ENCODE measurements at places on chromosomes 2 and 18.

GRCh38 chr2:12066986-12067385 is 320.6 kb downstream of the LPIN1 start:
- DNase-seq, result no peak

DNA sequence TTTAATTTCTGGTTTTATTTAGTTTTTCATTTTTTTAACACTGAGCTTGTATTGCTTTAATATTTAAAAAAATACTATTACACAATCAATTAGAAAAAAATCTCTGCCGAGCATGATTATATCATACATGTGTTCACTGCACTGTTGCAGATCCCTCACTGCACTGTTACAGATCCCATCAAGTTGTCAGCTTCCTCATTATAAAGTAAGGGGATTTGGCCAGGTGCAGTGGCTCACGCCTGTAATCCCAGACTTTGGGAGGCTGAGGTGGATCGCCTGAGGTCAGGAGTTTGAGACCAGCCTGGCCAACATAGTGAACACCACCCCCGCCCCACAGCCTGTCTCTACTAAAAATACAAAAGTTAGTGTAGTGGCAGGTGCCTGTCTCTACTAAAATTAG is 33.0 kb upstream of the METTL21A start:
- no peak for DNase-seq

GRCh38 chr18:68426731-68427315 is 288.1 kb downstream of the TMX3 start:
- DNase-seq, result no peak

- DNase-seq, result no peak
These were observed 57.3 kb upstream of the ALPP start for GRCh38 chr2:232321156-232321816.

DNA sequence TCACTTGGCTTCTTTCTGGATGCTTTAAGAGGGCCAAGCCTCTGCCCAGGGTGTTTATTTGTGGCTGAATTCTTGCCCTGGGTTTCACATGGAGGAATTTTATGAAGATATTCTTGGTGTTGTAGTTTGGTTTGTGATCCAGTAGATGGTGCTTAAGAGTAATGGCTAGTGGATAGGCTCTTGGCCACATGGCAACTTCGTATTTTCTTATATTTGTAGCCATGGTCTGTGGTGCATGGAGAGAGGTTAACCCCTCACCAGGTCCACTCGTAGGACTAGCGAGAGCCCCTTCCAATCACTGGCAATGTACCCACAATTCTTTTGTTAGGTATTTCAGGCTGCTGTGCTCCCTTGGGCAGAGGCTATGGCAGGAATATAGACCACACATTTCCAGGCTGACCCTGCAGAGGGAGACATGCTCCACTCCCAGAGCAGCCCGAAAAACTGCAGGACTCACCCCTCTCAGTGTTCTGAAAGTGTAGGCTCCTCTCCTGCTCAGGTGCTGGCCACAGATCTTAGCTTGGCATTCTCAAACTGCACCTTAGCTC is 582.1 kb upstream of the SETBP1 start:
- DNase-seq, result peak; percentile 58

GRCh38 chr2:162172802-162173370 is 20.8 kb upstream of the GCG start:
- DNase-seq, result peak; percentile 4

- DNase-seq, result no peak
These were observed 60.9 kb downstream of the LDLRAD4 start for GRCh38 chr18:13279181-13280069.

- DNase-seq, result peak; percentile 93
These were observed 2.0 kb downstream of the PPP4R1 start for GRCh38 chr18:9612215-9612830.

GRCh38 chr2:33131749-33132148 is 185.0 kb downstream of the LTBP1 start:
- no peak for DNase-seq

GRCh38 chr18:69725855-69726508 is 221.7 kb downstream of the CD226 start:
- no peak for DNase-seq

DNA sequence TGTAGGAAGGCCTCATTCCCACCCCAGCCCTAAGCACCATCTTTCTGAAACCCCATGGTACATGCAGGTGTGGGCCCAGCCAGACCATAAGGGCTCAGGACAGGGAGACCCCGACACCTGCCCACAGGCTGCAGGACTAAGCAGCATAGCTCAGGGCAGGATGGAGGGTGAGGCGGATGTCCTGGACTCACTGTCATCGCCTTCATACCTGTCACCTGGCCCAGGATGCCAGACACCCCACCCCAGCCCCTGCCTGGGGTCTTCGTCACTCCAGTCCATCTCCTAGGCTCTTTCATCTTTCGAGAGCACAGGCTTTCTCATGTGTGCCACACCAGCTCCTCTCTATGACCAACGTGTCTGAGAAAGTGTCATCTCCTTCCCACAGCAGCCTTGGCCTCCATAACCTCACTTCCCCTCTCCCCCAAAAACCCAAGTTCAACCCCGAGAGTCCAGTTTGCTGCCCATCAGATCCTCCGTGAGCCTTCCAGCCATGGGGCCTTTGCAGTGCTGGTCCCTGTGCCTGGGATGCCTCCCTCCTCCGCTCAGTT is 71.5 kb downstream of the EMX1 start:
- no peak for DNase-seq

All from NCI-H69 (cell line).